ENCODE measurements at places on chromosomes 4 and X. TPM values are rescaled to one million over a fixed set of nuclear protein-coding genes. Genes with fewer than 3 reads are reported as not detected.

The WDR19 gene
- 81.3 TPM for total RNA-seq

The TCEAL6 gene
- not detected for total RNA-seq

The APLN gene
- total RNA-seq: 0.14 TPM

GRCh38 chr4:171376724-171377123 is 436.5 kb upstream of the GALNTL6 start:
- DNase-seq: no peak

DNA sequence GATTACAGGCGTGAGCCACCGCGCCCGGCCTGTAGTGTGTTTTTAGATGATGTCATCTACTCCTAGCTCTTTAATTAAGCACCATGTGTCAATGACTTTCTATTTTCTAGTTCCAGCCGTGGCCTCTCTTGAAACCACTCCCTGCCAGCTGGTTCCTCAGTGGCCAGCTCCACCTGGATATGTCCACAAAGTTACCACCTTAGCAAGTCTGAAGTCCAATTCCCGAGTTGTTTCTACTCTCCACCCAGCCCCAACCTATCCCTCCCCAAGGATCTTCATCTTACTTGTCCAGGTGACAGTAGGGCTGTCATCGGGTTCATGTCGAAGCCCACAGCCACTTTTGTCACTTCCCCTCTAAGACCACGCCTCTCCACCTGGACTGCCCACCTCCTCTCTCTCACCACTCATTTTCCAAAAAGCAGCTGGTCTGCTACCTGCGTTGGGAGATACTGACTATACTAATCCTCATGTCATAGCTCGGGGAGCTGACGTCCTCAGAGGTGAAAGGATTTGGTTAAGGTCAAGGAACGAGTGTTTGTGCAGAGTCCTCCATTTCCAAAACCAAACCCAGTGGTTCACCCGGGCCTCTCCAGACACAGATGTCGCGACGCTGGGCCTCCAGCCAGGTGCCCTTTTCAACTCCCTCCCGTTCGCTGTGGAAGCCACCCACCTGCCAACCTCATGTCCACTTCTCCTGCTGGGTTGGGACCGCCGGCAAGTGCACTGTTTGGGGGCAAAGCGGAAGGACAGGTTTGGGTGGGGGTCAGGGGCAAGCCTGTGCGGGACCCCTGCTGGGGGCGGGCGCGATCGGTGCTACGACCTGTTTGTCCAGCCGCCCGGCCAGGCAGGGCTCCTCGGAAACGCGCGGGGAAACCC is 704 bp downstream of the FAM3A start:
- no peak for DNase-seq

DNA sequence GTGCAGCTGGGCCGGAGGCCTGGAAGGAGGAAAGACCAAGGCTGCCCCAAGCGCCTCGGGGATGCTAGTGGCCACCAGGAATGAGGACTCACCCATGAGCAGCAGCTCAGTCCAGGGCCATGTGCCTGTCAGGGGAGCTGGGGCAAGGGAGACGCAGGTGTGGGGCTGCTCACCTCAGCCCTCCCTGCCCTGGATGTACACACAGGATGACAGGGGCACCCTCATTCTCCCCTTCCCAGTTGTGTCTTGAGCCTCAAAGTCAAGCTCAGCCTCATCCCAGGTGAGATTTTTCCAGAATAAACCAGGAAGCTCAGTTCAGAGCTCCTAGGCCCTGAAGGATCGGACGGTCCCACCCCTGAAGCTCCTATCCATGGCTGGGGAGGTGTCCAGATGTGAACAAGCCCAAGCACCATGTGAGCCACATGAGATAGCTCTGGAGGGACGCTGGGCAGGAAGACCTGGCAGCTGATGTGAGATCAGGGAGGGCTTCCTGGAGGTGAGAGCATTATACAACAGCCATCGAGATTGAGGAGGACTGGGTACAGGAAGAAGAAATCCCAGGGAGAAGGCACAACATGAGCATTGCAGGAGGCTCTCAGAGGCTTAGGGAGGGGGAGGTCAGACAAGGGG is 23.0 kb downstream of the HTRA3 start:
- no peak for DNase-seq

- DNase-seq: no peak
Observed at GRCh38 chrX:13369256-13370030, 49.6 kb upstream of the ATXN3L start.

GRCh38 chr4:7878323-7878722 is 61.3 kb downstream of the AFAP1 start:
- no peak for DNase-seq

DNA sequence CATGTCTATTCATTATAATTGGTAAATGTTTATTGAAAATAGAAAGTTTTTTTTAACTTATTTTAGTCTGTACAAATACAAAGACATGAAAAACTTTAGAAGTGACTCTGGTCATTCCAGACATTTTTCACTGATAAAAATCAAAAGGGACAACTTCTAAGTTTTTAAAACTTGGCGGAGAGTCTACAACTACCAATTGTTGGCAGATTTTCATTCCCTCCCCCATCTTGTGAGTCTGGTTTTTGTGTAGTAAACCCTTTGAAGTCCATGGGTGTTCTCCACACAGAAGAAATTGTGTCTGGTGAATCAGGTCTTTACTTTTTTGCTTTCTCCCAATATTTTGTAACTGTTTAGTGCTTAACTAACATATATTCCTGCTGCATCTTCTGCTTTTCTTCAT is 336.5 kb downstream of the PDGFC start:
- no peak for DNase-seq

- DNase-seq: no peak
Observed at GRCh38 chr4:154559494-154560418, 3.1 kb upstream of the FGB start.

DNA sequence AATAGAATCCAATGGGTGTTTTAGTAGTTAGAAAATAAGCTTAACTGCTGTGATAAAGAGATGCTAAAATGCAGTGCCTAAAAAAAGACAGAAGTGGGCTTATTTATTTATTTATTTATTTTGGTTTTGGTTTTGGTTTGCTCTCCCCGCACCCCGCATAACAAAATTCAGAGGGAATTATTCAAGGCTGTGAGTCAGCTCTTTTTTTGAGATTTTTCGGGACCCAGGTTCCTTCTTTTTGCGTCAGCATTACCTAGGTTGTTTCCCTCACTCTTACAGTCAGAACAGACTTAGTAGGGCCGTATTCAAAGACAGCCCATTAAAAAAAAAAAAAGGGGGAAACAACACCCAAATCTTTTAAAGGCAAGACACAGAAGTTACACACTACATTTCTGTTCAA is 1495.5 kb upstream of the ADGRL3 start:
- no peak for DNase-seq

DNA sequence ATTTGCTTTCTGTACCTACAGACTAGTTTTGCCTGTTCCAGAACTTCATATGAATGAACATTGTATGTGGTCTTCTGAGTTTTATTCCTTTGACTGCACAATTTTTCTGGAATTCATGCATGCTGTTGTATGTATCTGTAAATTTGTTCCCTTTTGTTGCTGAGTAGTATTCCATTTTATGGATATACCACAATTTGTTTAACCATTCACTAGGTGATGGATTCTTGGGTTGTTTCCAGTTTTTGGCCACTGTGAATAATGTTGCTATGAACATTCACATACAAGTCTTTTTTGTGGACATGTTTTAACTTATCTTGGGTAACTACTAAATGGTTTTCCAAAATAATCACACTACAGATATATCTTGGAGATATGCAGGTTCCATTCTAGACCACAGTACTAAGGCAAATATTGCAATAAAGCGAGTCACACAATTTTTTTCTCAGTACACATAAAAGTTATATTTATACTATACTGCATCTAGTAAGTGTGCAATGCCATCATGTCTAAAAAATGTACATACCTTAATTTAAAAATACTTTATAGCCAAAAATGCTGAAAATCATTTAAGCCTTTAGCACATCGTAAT is 58.7 kb downstream of the TSPAN5 start:
- DNase-seq: no peak

DNA sequence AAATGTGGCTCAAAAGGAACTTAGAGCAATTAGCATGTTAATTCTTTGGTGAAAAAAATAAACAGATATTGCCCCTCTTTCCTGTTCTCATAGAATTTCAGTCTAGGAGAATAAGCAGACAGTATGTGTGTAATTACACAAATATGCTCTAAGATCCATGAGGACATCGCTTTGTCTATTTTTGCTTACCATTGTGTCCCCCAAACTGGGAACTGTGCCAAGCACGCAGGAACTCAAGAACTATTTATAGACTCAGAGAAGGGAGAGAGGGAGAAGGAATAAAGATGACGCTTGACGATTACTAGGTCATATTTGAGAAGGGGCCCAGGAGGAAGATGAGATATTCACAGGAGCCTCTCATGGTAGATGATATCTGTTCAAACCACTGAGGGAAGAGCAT is 692.6 kb downstream of the RAB28 start:
- DNase-seq: no peak

DNA sequence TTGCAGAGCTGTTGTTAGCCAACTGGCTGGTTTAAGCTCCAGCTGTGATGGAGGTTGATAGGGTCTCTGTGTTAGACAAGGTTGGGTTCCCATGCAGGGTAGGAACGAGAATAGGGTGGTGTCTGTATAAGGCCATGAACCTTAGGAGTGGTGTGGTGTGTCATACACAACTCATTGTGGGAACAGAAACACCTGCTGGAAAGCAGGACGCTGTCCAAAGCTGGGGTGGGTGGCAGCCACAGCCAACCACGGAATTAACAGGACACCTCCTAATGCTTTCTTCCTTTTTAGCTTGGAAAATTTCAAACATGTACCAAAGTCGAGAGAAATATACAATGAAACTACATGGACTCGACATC is 94.4 kb downstream of the ARHGAP10 start:
- no peak for DNase-seq
